ENCODE measurements at places on chromosomes 6 and 20.

DNA sequence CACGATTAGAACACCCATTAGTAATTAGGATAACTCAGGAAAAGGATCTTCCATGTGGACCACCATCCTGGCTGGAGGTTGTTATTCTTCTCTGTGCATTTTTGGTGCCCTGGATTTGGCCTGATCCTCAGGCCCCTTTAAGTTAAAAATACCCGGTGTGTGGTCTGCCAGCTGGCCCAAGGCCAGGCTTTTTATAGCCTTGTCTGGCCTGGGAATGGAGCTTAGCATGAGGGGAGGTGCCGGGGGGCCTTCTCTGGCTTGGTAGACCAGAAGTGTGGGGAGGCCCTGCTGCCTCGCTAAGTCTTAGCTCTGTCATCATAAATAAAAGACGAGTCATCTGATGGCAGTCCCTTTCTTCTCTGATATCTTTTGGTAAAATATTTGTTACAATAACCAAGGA, 71.4 kb downstream of the ARID1B start:
- no peak for DNase-seq
- no peaks in the 10 kb centered on the region for H3K36me3 ChIP-seq
- H3K27me3 ChIP-seq = no peaks in the 10 kb centered on the region
- no peak overlapping the region for H3K27ac ChIP-seq

- no peaks in the 10 kb centered on the region for H3K36me3 ChIP-seq
- peak; percentile 62 for DNase-seq
- no peaks in the 10 kb centered on the region for H3K4me1 ChIP-seq
- no peak overlapping the region for H3K27ac ChIP-seq
- H3K27me3 ChIP-seq = no peaks in the 10 kb centered on the region
Measured at GRCh38 chr6:106165885-106166485, 79.8 kb downstream of the PRDM1 start.

DNA sequence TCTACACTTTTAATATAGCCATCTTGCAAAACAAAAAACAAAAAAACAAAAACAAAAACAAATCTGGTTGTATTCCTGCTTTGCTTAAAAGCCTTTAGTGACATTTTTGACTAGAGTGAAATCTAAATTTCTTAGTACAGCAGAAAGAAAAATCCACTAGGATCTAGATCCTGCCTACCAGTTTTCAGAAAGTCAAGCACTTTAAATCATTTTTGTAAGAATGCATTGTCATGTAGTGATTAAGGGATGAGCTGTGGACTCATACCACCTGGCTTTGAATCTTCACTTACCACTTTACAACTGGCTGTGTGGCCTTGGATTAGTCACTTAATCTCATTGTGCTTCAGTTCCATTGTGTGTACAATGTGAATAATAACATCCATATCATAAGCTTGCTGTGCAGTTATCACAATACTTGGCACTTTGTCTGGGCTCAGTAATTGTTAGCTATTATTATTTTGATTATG, 4.0 kb downstream of the MKKS start:
- peaks cover 63% of the 10 kb centered on the region for H3K4me1 ChIP-seq
- H3K27ac ChIP-seq = no peak overlapping the region
- no peak for DNase-seq
- H3K27me3 ChIP-seq = no peaks in the 10 kb centered on the region
- no peak overlapping the region for H3K4me3 ChIP-seq

- H3K36me3 ChIP-seq = no peaks in the 10 kb centered on the region
- no peak for DNase-seq
- no peak overlapping the region for H3K27ac ChIP-seq
- H3K4me1 ChIP-seq = no peaks in the 10 kb centered on the region
- H3K27me3 ChIP-seq = no peaks in the 10 kb centered on the region
- H3K4me3 ChIP-seq = no peak overlapping the region
Measured at GRCh38 chr6:121627761-121628160, 192.3 kb downstream of the GJA1 start.

DNA sequence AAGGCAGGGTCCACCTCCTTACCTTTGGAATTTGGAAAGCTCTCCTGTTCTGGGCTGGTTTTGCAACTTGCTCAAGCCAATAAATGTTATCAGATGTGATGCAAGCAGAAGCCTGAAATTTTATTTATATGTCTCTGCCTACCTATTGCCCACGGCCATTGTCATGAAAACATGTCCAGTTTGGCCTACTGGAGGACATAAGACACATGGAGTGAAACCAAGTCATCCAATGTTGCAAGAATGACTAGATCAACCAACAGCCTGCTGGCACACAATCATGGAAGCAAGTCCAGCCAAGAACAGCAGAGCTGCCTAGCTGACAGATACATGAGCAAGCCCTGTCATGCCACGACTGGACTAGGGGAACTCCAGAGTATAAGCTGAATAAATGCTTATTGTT, 56.7 kb upstream of the IRAK1BP1 start:
- H3K36me3 ChIP-seq = no peaks in the 10 kb centered on the region
- H3K4me3 ChIP-seq = no peak overlapping the region
- no peak for DNase-seq
- no peaks in the 10 kb centered on the region for H3K4me1 ChIP-seq
- H3K27ac ChIP-seq = no peak overlapping the region
- H3K27me3 ChIP-seq = no peaks in the 10 kb centered on the region

- DNase-seq = no peak
- peaks cover 32% of the 10 kb centered on the region for H3K4me1 ChIP-seq
- no peak overlapping the region for H3K4me3 ChIP-seq
- H3K27me3 ChIP-seq = no peaks in the 10 kb centered on the region
Measured at GRCh38 chr6:112041535-112041934, 12.4 kb upstream of the CCN6 start.

DNA sequence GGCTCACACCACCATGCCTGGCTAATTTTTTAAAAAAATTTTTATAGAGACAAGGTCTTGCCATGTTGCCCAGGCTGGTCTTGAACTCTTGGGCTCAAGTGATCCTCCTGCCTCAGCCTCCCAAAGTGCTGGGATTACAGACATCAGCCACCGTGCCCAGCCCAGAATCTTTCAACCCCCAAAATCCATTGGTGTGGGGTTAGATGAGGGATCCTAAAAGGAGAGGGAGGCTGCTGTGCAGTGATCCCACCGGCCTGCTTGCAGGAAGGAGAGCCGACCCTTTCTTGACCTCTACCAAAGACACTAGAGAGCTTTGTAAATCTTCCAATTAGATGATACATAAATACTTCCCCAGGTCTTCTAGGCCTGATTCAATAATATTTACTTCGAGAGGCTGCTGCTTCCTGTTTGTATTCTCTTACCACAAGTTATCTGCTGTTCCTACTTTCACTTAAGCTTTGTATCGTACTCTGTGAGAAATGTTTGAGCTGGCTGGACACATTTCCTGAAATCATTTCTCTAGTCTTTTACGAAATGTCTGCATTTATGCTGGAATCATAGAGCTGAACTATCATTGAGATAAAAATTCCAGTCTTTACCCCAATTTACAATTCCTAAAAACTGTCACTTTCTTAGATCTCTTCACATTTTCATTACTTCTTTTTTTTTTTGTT, 49.3 kb upstream of the IER3 start:
- no peak overlapping the region for H3K4me3 ChIP-seq
- peak overlapping the region; percentile 73 for H3K27ac ChIP-seq
- no peaks in the 10 kb centered on the region for H3K27me3 ChIP-seq
- no peaks in the 10 kb centered on the region for H3K36me3 ChIP-seq

DNA sequence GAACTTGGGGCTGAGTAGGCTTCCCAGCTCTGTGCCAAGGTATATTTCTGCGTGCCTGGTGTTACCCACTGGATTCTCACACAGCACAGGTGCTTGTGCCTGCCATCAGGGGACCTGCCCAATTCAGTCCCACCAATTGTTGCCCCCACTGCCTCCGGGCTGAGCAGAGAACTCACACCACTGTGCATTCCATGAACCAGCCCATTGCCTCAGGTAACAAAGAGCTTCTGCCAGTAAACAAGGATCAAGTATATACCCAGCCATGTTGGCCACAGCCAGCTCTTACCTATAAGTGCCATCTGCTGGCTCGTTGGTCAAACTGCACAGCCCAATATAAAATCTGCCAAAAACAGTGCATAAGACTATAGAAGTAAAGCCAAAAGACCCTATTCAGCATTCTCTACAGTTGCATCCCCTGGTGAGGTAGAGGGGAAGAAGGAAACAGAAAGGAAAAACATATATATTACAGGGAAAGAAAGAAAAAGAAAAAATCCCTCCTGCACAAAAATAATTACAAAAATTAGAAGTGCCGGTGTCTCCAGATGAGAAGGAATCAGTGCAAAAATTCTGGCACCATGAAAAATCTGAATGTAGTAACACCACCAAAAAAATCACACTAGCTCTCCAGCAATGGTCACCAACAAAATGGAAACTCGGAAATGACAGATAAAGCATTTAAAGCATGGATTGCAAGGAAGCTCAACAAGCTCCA, 241.4 kb downstream of the IBTK start:
- H3K36me3 ChIP-seq = no peaks in the 10 kb centered on the region
- DNase-seq = no peak
- no peaks in the 10 kb centered on the region for H3K4me1 ChIP-seq
- no peak overlapping the region for H3K27ac ChIP-seq
- no peaks in the 10 kb centered on the region for H3K27me3 ChIP-seq

DNA sequence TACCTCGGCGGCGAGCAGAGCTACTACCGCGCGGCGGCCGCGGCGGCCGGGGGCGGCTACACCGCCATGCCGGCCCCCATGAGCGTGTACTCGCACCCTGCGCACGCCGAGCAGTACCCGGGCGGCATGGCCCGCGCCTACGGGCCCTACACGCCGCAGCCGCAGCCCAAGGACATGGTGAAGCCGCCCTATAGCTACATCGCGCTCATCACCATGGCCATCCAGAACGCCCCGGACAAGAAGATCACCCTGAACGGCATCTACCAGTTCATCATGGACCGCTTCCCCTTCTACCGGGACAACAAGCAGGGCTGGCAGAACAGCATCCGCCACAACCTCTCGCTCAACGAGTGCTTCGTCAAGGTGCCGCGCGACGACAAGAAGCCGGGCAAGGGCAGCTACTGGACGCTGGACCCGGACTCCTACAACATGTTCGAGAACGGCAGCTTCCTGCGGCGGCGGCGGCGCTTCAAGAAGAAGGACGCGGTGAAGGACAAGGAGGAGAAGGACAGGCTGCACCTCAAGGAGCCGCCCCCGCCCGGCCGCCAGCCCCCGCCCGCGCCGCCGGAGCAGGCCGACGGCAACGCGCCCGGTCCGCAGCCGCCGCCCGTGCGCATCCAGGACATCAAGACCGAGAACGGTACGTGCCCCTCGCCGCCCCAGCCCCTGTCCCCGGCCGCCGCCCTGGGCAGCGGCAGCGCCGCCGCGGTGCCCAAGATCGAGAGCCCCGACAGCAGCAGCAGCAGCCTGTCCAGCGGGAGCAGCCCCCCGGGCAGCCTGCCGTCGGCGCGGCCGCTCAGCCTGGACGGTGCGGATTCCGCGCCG, 994 bp downstream of the FOXC1 start:
- H3K27me3 ChIP-seq = peaks cover 81% of the 10 kb centered on the region
- peaks cover 57% of the 10 kb centered on the region for H3K4me1 ChIP-seq
- no peak for DNase-seq
- H3K36me3 ChIP-seq = no peaks in the 10 kb centered on the region
- peak overlapping the region; percentile 98 for H3K27ac ChIP-seq

DNA sequence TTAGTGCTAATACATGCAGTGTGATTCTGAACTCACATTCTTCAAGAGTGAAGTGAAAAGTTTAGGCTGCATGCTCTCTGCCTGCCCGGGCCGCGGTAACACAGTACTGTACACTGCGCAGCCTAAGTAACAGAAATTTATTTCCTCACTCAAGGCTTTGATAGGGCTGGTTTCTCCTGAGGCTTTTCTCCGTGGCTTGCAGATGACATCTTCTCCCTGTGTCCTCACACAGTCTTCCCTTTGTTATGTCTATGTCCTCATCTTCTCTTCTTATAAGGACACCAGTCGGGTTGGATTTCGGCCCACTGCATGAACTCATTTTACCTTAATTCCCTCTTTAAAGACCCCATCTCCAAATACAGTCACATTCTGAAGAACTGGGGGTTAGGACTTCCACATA, 51.1 kb upstream of the TMEM170B start:
- no peaks in the 10 kb centered on the region for H3K27me3 ChIP-seq
- H3K27ac ChIP-seq = no peak overlapping the region
- H3K4me3 ChIP-seq = no peak overlapping the region

DNA sequence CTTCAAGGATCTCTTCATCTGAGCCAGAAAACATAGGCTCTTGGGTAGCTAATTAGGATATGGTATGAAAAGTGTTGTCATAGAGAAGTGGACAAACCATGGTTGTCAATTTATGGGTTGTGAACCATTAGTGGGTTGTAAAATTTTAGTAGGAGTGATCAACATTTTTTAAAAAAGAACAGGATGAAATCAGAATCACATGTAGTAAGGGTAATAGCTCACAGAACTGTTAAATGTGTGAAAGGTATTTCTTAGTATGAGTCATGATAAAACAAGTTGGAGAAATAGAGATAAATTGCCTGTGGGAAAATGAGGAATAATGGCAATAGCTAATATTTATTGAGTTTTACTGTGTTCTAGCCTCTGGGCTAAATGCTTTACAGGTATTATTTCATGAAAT, 113.4 kb downstream of the MAP3K4 start:
- H3K27ac ChIP-seq = no peak overlapping the region
- no peaks in the 10 kb centered on the region for H3K4me1 ChIP-seq
- no peak for DNase-seq
- no peaks in the 10 kb centered on the region for H3K27me3 ChIP-seq

DNA sequence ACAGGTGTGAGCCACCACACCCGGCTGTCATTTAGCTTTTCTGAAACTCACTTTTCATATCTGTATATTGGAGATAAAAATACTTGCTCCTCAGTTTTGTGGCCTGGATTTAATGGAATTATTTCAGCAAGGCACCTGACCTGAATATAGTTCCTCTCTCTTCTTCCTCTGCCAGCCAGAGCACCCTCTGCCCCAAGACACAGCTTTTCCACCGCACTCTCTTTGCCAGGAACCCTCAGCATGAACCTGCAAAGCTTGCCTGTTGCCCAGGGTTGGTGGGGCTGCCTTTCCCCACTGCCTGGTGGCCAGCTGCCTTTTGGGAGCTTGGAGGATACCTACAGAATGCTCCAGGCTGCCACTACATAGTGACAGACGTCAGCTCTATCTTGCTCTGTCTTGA, 3.1 kb downstream of the GTSF1L start:
- H3K36me3 ChIP-seq = no peaks in the 10 kb centered on the region
- H3K4me3 ChIP-seq = no peak overlapping the region
- no peaks in the 10 kb centered on the region for H3K27me3 ChIP-seq
- no peak overlapping the region for H3K27ac ChIP-seq

GRCh38 chr6:142893088-142893487, 51.9 kb downstream of the HIVEP2 start:
- no peak overlapping the region for H3K4me3 ChIP-seq
- DNase-seq = no peak

DNA sequence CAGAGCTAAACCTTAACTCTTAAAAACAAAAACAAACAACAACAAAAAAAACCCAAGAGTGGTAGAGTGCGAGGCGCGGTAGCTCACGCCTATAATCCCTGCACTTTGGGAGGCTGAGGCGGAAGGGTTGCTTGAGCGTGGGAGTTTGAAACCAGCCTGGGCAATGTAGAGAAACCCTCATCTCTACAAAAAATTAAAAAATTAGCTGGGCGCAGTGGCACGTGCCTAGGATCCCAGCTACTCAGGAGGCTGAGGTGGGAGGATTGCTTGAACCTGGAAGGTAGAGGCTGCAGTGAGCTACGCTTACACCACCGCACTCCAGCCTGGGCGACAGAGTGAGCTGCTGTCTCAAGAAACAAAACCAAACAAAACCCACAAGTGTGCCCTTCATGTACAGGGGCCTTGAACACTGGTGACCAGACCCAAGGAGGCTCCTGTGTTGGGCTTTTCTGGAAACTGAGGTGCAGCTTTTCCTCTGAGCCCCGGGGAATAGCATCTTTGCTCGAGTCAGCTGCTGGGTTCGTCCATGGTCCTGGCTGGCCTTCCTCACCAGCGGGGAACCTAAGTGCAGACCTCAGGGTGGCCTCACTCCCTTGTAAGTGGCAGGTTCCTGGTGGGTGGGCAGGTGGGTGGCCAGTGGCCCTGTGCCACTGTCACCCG, 39.9 kb downstream of the PYGB start:
- no peak overlapping the region for H3K27ac ChIP-seq
- H3K4me3 ChIP-seq = no peak overlapping the region
- H3K4me1 ChIP-seq = peaks cover 9% of the 10 kb centered on the region
- no peaks in the 10 kb centered on the region for H3K27me3 ChIP-seq

Measured in esophagus muscularis mucosa (tissue), 4 donors.